ENCODE measurements at places on chromosomes 13 and 19. TPM values are rescaled to one million over a fixed set of nuclear protein-coding genes. Genes with fewer than 3 reads are reported as not detected.

Gene ZNF805
- total RNA-seq: 4.7 TPM

Gene AP1M2
- 0.33 TPM for total RNA-seq

Gene SHD
- 0.38 TPM for total RNA-seq

Gene RGL3
- 0.40 TPM for total RNA-seq

Gene U2AF1L4
- 14.8 TPM for total RNA-seq

Gene P2RY11
- total RNA-seq: 10.1 TPM

Gene LIG4
- 4.0 TPM for total RNA-seq

Gene VSTM2B
- total RNA-seq: not detected

Gene ZNF880
- 0.47 TPM for total RNA-seq

Gene STOML3
- not detected for total RNA-seq

- DNase-seq: no peak
- H3K36me3 ChIP-seq: no peaks in the 10 kb centered on the region
- H3K4me1 ChIP-seq: peaks cover 8% of the 10 kb centered on the region
These were observed 36.5 kb upstream of the SACS start for GRCh38 chr13:23469951-23470421.

DNA sequence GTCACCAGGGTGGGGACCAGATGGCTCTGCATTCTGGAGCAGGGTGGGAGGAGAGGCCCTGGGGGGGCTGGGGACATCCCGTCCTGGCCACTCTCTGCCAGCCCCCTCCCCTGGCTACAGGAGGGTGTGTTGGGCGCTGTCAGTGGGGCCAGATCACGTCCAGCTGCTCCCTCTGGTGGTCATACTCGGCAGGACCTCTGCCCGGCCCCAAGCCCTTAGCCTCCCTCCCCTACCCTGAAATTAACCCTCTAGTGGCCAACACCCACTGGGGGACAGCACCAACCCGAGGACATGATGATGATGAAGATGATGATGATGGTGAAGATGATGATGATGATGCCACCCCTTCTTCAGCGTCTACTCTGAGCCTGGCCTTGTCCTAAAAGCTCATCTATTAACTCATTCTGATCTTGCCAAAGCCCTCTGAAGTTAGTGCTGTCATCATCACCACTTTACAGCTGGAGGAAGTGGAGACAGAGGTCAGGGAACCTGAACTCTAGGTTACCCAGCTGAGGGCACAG lies 590 bp upstream of the LGI4 start:
- peaks cover 36% of the 10 kb centered on the region for H3K4me1 ChIP-seq
- peaks cover 2% of the 10 kb centered on the region for H3K27me3 ChIP-seq
- DNase-seq: peak; percentile 92
- no peak overlapping the region for H3K27ac ChIP-seq
- no peak overlapping the region for H3K4me3 ChIP-seq
- H3K36me3 ChIP-seq: no peaks in the 10 kb centered on the region

DNA sequence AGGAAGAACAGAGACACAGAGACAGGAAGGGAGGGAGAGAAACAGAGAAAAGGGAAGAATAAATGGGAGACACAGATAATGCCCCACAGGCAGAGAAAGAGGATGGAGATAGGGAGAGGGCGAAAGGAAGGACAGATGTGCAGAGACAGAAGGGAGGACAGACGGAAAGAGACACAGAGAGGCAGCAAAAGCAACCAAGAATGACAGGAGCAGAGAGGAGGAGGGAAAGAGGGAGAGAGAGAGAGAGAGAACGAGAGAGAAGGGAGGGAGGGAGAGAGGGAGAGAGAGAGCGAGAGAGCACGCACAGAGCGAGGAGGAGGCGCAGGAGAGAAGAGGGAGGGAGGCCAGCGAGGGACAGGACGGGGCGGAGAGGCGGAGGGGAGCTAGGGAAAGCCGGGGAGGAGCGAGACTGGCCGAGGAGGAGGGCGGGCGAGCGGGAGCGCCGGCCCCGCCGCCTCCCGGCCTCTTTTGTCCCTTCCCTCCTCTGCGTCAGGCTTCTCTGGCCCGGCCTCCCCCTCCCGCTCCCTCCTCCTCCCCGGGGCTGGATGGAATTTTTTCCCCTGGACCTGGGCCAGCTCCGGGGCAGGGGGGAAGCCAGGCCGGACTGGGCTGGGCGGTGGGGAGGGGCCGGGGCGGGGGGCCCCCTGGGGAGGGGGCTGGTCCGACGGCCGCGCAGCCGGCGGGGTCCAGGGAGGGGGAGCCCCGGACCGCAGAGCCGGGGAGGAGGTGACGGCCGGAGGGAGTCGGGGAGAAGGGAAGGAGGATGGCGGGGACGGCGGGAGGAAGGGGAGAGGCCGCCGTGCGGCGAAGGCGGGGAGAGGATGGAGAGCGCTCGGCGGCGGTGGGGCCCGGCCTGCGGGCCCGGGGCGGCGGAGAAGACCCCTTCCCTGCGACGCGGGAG lies 4.2 kb upstream of the SPACA6 start:
- H3K27ac ChIP-seq: peak overlapping the region; percentile 57
- peak overlapping the region; percentile 52 for H3K4me3 ChIP-seq
- peaks cover 12% of the 10 kb centered on the region for H3K36me3 ChIP-seq
- H3K4me1 ChIP-seq: peaks cover 62% of the 10 kb centered on the region

- peaks cover 15% of the 10 kb centered on the region for H3K27me3 ChIP-seq
- H3K36me3 ChIP-seq: peaks cover 16% of the 10 kb centered on the region
- DNase-seq: no peak
- no peak overlapping the region for H3K4me3 ChIP-seq
These were observed 1.1 kb downstream of the TM6SF2 start for GRCh38 chr19:19271828-19272599.

DNA sequence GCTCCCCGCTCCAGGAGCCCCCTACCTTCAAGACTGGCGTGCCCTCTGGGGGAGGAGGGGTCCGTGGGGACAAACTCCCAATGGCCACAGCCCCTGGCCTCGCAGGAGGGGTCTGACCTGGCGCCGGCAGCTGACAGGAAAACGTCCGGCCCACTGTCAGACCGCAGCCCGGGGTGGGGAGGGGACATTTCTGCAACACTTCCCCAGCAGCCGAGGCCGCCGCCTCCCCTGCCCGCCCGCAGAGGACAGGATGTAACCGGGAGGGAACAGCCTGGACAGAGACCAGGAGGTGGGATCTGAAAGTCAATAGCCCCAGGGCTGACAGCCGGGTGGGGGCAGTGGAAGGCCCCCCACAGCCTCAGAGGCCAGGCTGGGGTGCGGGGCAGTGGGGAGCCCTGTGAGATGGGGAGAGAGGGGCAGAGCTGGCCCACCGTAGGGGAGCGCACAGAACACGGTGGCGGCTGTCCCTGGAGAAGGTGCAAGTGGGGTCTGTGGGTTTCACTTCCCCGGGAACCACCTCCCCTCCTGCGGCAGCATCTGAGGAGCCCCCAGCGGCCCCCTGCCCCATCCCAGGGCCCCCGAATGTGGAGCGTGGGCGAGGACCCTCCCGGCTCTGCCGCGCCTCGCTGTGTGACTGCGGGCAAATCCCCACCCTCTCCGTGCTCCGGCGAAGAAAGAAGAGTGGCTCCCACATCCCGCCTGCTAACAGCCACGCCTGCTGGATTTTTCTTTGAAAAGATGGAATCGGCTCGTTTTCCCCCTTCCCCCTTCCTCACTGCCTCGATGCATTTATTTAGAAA lies at the start of gene PEAK3:
Gene PEAK3, minus strand, starts transcription at position 114 of the 800 bp plus-strand sequence. CDS start 1,244 bp downstream, outside the sequence.
- no peaks in the 10 kb centered on the region for H3K27me3 ChIP-seq
- H3K4me1 ChIP-seq: no peaks in the 10 kb centered on the region
- no peaks in the 10 kb centered on the region for H3K36me3 ChIP-seq
- DNase-seq: peak; percentile 75

DNA sequence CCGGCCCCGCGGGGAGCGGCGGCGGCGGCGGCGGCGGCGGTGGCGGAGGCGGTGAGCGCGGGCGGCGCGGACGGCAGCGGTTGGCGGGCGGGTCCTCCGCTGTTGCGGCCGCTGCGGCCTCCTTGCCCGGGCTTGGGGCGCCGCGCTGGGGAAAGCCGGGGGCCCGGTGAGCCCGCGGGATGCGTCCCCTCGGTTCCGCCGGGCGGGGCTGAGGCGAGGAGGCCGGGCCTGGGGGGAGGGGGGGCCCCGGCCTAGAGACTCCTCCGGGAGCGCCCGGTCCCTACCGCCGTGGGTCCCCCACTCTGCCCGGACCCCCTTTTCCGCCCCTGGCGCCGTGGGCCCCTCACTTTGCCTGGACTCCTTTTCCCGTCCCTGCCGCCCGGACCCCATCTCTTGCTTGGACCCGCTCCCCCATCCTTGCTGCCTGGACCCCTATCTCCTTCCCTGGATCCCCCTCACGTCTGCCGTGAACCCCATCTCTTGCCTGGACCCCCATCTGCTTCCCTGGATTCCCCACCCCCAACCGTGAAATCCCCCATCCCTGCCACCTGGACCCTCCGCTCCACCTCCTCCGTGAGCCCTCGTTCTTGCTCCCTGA lies 28.6 kb upstream of the NDUFS7 start:
- no peaks in the 10 kb centered on the region for H3K27me3 ChIP-seq
- peaks cover 10% of the 10 kb centered on the region for H3K4me1 ChIP-seq
- H3K36me3 ChIP-seq: peaks cover 40% of the 10 kb centered on the region
- peak overlapping the region; percentile 51 for H3K27ac ChIP-seq
- DNase-seq: no peak
- peak overlapping the region; percentile 66 for H3K4me3 ChIP-seq

- no peaks in the 10 kb centered on the region for H3K27me3 ChIP-seq
- no peaks in the 10 kb centered on the region for H3K36me3 ChIP-seq
- no peak for DNase-seq
- H3K27ac ChIP-seq: no peak overlapping the region
- H3K4me3 ChIP-seq: no peak overlapping the region
- H3K4me1 ChIP-seq: no peaks in the 10 kb centered on the region
These were observed 804.2 kb upstream of the SLITRK1 start for GRCh38 chr13:84686458-84686857.

GRCh38 chr13:106467427-106468122 lies 67.9 kb downstream of the EFNB2 start:
- H3K36me3 ChIP-seq: no peaks in the 10 kb centered on the region
- DNase-seq: no peak
- no peaks in the 10 kb centered on the region for H3K4me1 ChIP-seq
- no peak overlapping the region for H3K4me3 ChIP-seq
- H3K27ac ChIP-seq: no peak overlapping the region
- H3K27me3 ChIP-seq: peaks cover 26% of the 10 kb centered on the region

- H3K36me3 ChIP-seq: peaks cover 59% of the 10 kb centered on the region
- no peaks in the 10 kb centered on the region for H3K27me3 ChIP-seq
- H3K4me3 ChIP-seq: peak overlapping the region; percentile 43
- H3K27ac ChIP-seq: peak overlapping the region; percentile 63
These were observed 6.9 kb downstream of the PKN1 start for GRCh38 chr19:14440049-14440448.

DNA sequence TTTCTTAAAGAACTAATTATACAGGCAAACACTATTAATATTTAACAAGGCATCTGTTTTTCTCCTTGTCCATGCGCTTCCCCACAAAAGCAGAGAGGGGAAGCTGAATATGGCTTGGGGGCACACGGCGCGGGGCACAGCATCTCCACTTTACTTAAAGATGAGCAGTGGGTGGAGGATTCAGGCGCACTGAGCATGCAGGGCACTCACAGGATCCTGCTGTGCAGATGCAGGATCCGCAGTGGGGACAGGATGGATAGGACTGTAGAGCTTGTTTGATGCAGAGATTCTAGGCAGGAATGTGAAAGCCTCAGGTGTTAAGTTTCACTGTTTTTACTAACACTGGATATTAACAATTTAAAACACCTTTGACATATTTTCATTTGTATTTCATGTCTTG lies 43.3 kb downstream of the ATP11A start:
- no peak overlapping the region for H3K27ac ChIP-seq
- no peak for DNase-seq
- H3K36me3 ChIP-seq: no peaks in the 10 kb centered on the region
- peaks cover 29% of the 10 kb centered on the region for H3K4me1 ChIP-seq

DNA sequence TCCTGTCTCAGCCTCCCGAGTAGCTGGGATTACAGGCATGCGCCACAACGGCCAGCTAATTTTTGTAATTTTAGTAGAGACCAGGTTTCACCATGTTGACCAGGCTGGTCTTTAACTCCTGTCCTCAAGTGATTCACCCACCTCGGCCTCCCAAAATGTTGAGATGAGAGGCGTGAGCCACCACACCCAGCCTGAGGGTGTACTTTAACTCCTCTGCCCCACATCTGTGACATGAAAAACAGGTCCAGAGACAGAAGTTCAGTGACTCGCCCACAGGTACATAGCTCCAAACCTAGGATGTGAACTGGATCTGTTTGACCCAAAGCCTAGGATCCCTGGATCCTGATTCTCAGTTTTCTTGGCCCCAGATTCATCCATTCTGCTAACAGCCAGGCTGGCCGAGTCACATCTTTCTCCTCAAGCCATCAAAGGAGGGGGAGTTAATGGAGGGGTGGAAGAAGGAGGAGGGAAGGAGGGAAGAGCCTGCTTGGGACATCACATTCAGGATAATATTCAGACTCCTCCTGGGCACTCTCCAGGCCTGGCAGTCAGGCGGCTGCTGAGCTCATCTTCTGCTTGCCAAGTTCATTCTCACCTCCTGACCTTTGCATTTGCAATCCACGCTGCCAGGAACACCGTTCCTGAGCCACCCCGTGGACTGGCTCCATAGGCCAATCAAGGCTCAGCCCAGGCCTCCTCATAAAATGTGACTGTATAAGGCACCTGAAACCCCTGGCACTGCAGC lies 3.1 kb downstream of the SPC24 start:
- peaks cover 42% of the 10 kb centered on the region for H3K36me3 ChIP-seq
- no peak for DNase-seq
- H3K4me1 ChIP-seq: peaks cover 7% of the 10 kb centered on the region
- H3K4me3 ChIP-seq: no peak overlapping the region

DNA sequence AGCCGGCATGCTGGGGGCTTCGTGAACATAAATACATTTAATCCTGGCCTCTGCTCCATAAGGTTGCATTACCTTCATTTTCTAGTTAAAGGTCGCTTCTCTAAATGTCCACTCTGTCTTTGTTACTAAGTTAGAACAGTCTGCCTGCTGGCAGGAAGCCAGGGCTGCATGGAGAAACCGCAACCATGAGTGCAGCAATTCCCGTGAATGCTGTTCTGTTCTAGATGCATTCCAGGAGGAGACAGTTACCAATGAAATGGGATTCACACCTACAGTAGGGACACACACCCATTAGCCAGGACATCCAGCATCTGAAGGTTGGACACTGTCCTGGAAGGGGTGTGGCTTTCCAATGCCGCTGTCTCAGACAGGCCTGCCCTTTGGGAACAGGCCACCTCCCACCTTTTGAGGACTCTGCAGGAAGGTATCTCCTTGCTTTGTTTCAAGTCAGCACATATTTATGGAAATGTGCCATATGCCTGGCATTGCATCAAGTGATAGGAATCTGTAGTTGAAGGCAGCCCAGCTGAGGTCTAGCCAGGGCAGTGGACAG lies 129.7 kb downstream of the SLC7A1 start:
- H3K27ac ChIP-seq: no peak overlapping the region
- H3K36me3 ChIP-seq: no peaks in the 10 kb centered on the region
- no peak for DNase-seq
- no peak overlapping the region for H3K4me3 ChIP-seq
- H3K4me1 ChIP-seq: peaks cover 12% of the 10 kb centered on the region
- no peaks in the 10 kb centered on the region for H3K27me3 ChIP-seq

GRCh38 chr19:40693150-40693788 lies 2.8 kb upstream of the NUMBL start:
- H3K27me3 ChIP-seq: no peaks in the 10 kb centered on the region
- H3K4me1 ChIP-seq: peaks cover 26% of the 10 kb centered on the region
- no peak overlapping the region for H3K27ac ChIP-seq
- no peak for DNase-seq
- H3K36me3 ChIP-seq: peaks cover 20% of the 10 kb centered on the region

Measured in K562 (cell line).